ENCODE measurements at places on chromosomes 3 and 15. TPM values are rescaled to one million over a fixed set of nuclear protein-coding genes. Genes with fewer than 3 reads are reported as not detected.
A peak's percentile ranks its signal among the peaks of the same experiment; 100 is the strongest.

DNA sequence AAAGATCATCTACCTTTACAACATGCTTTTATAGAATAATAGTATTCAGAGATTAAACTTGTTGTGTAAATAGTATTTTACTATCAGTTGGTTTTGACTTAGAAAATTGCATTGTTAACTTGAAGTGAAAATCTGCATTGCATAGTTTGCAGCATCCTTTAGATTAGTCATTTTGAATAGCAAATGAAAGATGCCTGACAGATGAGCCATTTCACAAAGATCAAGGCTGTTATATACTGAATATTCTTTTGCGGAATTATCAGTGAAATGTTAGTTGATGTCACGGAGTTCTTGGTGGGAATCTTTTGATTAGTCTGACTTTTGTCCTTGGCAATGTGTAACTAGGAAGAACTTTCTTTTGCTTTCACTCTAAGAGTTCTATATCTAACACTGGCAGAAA is 24.5 kb downstream of the RSRC1 start:
- H3K4me1 ChIP-seq: no peaks in the 10 kb centered on the region
- ATAC-seq: no peak
- no peak overlapping the region for H3K27ac ChIP-seq

DNA sequence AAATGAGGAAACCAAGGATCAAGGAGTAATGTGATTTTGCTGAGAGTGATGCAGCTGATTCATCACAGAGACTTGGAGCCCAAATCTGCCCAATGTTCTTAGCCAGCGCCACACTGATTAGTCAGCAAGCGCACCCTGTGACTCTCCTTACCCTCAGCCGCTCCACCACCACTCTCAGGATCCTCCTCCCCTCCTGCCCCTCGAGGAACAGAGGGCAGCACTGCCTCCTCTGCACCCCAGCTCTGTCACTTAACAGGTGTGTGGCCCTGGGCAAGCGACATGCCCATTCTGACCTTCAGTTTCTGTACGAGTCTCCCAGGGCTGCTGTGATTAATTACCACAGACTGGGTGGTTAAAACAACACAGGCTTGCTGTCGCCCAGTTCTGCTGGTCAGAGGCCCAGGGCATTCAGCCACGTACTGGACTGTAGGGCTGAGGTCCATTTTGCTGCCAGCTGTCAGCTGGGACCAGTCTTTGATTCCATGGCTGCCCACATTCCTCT is 36.1 kb upstream of the HRH1 start:
- no peak overlapping the region for H3K4me3 ChIP-seq
- H3K27ac ChIP-seq: no peak overlapping the region

DNA sequence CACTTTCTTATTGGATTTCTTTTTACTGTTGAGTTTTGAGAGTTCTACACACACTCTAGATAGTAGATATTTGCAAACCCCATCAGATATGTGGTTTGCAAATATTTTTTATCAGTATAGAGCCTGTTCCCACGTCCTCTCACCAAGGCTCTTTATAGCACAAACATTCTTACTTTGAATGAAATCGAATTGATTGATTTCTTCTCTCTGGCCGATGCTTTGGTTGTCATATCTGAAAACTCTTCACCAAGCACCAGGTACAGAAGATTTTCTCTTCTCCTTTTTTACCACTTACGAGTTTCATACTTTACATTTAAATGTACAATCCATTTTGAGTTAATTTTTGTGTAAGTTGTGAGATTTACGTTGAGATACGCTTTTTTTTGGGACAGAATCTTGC is 163.4 kb downstream of the PTPRG start:
- H3K36me3 ChIP-seq: no peaks in the 10 kb centered on the region
- H3K27ac ChIP-seq: no peak overlapping the region

GRCh38 chr15:55124616-55125015 is 72.1 kb downstream of the RSL24D1 start:
- no peak for ATAC-seq
- no peaks in the 10 kb centered on the region for H3K36me3 ChIP-seq
- no peak overlapping the region for H3K27ac ChIP-seq
- H3K4me3 ChIP-seq: no peak overlapping the region
- H3K27me3 ChIP-seq: no peaks in the 10 kb centered on the region

DNA sequence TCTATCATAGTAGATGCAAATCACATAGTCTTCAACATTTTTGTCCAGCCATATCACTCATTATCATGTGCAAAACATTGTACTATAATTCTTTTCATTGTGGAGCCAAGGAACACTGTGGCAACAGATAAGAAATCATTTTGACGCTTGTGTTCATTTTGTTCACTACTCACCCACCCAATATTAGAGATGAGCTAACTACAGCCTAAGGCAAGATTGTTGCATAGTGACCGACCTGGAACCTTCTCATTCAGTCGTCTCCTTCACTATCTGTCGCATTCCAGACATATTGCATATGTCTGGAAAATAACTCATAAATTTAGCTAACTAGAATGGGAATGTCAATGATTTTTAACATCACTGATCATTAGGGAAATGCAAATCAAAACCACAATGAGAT is 270.3 kb downstream of the CGGBP1 start:
- H3K4me1 ChIP-seq: peaks cover 17% of the 10 kb centered on the region
- no peaks in the 10 kb centered on the region for H3K36me3 ChIP-seq
- no peak overlapping the region for H3K27ac ChIP-seq

GRCh38 chr3:196555295-196555694 is 13.1 kb downstream of the WDR53 start:
- H3K27me3 ChIP-seq: no peaks in the 10 kb centered on the region
- ATAC-seq: no peak
- H3K36me3 ChIP-seq: no peaks in the 10 kb centered on the region
- no peak overlapping the region for H3K4me3 ChIP-seq

DNA sequence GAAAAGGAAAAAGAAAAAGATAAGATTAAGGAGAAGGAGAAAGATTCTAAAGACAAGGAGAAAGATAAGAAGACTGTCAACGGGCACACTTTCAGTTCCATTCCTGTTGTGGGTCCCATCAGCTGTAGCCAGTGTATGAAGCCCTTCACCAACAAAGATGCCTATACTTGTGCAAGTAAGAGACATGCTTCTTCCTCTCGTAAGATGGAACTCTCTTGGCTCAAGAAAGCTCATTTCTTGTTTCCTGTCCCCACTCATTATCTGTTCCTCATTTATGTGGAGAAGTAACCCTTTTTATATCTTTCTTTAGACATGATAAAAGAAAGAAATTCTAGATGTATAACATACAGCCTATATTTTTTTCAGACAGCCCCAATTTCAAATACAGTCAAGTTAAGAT is 101.4 kb downstream of the KLHL25 start:
- peaks cover 34% of the 10 kb centered on the region for H3K4me1 ChIP-seq
- peaks cover 63% of the 10 kb centered on the region for H3K36me3 ChIP-seq
- peak overlapping the region; percentile 37 for H3K27ac ChIP-seq
- no peak overlapping the region for H3K4me3 ChIP-seq
- no peaks in the 10 kb centered on the region for H3K27me3 ChIP-seq
- ATAC-seq: no peak

- no peak overlapping the region for H3K4me3 ChIP-seq
- H3K36me3 ChIP-seq: no peaks in the 10 kb centered on the region
- no peaks in the 10 kb centered on the region for H3K27me3 ChIP-seq
- H3K4me1 ChIP-seq: no peaks in the 10 kb centered on the region
These were observed 62.8 kb upstream of the KY start for GRCh38 chr3:134713671-134714070.

GRCh38 chr3:172844428-172844827 is 93.9 kb downstream of the ECT2 start:
- no peaks in the 10 kb centered on the region for H3K36me3 ChIP-seq
- no peaks in the 10 kb centered on the region for H3K4me1 ChIP-seq
- H3K27me3 ChIP-seq: no peaks in the 10 kb centered on the region
- no peak overlapping the region for H3K27ac ChIP-seq

DNA sequence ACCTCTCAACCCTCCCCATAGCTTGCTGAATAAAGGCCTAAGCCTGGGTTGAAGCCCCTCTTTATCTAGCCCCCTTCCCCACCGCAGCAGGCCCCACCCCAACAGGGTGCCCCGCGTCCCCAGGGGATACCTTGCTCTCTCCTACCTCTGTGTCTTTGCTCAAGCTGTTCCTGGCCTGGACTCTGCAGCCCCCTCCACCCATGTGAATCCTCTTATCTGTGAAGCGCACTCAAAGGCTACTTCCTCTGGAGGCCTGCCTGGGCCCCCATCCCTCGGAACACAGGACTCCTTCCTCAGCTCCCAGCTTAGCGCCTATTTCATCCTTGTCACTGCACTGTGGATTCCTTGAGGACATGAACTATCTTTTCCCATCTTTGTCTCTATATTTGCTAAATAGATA is 61.4 kb upstream of the HERC1 start:
- H3K27me3 ChIP-seq: no peaks in the 10 kb centered on the region
- H3K4me1 ChIP-seq: peaks cover 3% of the 10 kb centered on the region
- no peak overlapping the region for H3K27ac ChIP-seq
- no peak overlapping the region for H3K4me3 ChIP-seq
- H3K36me3 ChIP-seq: no peaks in the 10 kb centered on the region
- ATAC-seq: no peak

DNA sequence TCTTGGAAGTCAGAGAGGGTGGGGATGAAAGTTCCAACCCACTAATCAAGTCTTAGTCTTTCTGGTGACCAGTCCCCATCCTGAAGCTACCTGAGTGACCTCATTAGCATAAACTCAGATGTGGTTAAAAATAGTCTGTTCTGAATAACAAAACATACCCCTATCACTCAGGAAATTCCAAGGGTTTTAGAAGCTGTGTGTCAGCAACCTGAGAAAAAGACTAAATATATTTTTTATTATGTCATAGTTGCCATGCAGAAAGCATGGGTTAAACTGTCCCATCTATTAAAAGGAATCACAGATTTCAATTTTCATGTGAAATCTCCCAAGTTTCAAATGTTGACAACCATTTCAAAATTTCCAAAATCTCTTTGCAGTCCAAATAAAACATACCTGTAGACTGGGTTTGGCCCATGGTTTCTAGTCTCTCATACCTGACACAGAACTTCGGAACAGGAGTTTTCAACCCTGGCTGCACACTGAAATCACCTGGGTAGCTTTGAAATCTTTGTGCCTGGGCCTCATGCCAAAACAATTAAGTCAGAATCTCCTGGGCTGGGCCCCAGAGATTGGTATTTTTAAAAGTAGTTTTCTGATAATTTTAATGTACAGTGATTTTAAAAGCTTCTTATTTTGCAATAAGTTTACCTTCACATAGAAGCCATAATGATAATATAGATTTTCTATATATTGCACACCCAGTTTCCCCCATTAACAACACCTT is 476.3 kb downstream of the RBMS3 start:
- H3K4me1 ChIP-seq: peaks cover 26% of the 10 kb centered on the region
- no peak overlapping the region for H3K4me3 ChIP-seq
- H3K27ac ChIP-seq: no peak overlapping the region
- H3K36me3 ChIP-seq: no peaks in the 10 kb centered on the region

DNA sequence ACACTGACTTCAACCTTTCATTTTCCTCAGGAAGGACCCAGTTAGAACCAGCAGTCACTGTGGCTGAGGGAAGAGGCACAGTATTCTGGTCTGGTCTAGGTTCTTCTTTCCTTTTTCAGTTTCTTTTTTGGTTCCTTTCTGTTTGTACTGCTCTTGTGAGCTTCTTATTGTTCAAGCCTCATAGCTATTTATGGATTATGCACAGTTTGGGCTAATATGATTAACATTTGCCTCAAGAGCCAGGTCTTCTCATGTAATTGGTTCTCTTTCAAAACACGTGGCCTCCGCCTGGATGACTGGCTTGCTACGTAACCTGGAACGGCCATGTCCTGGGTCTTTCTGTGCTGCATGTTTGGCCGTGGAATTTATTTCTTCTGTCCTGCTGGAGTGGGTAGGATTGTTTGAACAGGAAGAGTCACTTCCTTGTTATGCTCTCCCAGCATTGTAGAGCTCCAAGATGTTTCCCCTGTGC is 43.3 kb downstream of the RBMS3 start:
- H3K4me3 ChIP-seq: peak overlapping the region; percentile 32
- no peaks in the 10 kb centered on the region for H3K36me3 ChIP-seq
- H3K27ac ChIP-seq: peak overlapping the region; percentile 27
- no peaks in the 10 kb centered on the region for H3K27me3 ChIP-seq
- peaks cover 4% of the 10 kb centered on the region for H3K4me1 ChIP-seq

DNA sequence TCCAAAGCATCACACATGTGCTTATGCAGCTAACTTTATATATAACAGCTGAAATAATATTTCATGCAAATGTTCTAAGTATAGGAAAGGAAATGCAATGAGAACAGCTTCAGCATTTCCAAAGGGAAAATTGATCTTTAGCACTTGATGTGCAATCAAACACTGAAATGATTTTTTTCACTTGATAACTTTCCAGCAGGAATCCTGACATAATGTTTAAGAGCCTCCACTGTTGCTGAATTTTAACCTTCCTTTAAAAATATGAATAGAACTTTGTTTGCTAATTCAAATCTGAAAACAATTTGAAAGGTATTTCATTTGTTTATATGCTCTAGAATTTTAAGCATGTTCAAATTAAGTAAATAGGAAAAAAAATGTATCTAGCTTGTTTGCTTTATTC is 96.9 kb upstream of the STRIT1 start:
- H3K27ac ChIP-seq: no peak overlapping the region
- peaks cover 8% of the 10 kb centered on the region for H3K4me1 ChIP-seq
- H3K4me3 ChIP-seq: no peak overlapping the region
- no peaks in the 10 kb centered on the region for H3K27me3 ChIP-seq
- no peaks in the 10 kb centered on the region for H3K36me3 ChIP-seq

DNA sequence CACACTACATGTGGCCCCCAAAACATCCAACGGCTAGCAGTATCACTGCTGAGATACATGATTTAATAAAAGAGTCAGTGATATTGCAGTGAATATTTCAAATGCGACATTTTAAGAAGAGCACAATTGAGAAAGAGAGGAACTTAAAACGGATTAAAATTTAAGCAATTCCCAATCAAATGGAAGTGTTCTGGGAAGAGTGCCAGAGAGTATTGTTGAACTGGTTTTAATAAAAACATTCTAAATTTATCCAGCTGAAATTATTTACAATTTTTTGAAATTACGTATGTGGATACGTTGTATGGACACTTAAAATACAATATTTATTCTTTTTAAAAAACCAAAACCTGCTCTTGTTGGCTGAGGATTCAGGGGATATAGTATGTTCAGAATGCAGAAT is 117.7 kb downstream of the C3orf38 start:
- no peaks in the 10 kb centered on the region for H3K27me3 ChIP-seq
- no peak for ATAC-seq
- H3K27ac ChIP-seq: no peak overlapping the region
- H3K36me3 ChIP-seq: no peaks in the 10 kb centered on the region

Gene TEX55
- total RNA-seq: not detected

Gene LRRIQ4
- not detected for total RNA-seq

Gene CHRNA7
- total RNA-seq: 0.13 TPM

Gene OIP5
- total RNA-seq: 0.40 TPM

Gene UROC1
- not detected for total RNA-seq

Gene PTPN9
- 21.6 TPM for total RNA-seq

Gene FBXW12
- not detected for total RNA-seq

Gene AMOTL2
- total RNA-seq: 93.2 TPM

Gene CCDC54
- total RNA-seq: not detected

Gene CCR9
- total RNA-seq: not detected
